ENCODE measurements at places on chromosomes 6 and 20.

GRCh38 chr6:10418862-10419748 lies 4.2 kb upstream of the TFAP2A start:
- no peak for DNase-seq

DNA sequence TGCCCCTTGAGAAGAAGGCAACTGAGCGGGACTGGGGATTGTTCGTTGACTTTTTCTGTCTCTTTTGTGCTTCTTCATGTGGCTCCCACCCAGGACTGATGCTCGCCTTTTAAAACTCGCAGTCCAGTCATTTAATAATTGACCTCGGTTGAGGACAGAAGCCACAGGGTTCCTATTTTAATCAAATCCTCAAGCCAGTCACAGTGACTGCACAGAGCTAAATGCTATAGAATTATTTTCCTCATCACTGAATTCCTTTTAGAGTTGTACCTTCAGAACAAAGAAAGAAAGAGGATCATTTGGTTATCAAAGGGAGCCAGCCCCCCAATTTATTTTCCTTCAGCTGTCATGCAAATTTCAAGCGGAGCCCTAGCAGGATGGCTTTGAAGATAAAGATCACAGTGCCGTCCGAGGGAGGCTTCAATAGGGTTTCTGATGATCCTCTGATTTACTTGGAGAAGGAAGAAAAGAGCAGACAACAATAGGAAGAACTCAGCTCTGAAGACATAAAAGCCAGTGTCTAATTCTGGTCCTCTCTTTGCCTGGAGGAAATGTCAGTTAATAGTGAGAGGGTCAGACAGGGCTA lies 186.6 kb downstream of the DOK5 start:
- DNase-seq: no peak

DNA sequence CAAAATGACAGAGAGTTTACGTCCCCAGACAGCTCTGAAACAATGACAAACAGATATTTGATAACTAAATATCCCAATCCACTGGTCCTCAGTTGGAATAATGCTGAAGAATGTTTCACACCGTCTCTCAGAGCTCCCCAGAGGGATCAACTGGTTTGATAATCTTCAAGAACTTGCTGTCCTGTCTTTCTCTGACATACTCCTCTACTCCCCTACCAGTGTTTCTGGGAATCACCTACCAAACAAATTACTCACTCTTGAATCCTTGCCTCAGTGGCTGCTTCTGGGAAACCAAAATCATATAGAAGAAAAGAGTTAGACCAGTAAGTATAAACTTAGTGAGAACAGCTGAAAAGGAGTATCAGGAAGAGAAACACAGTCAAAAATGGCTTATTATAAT lies 469.7 kb upstream of the JAG1 start:
- DNase-seq: no peak

DNA sequence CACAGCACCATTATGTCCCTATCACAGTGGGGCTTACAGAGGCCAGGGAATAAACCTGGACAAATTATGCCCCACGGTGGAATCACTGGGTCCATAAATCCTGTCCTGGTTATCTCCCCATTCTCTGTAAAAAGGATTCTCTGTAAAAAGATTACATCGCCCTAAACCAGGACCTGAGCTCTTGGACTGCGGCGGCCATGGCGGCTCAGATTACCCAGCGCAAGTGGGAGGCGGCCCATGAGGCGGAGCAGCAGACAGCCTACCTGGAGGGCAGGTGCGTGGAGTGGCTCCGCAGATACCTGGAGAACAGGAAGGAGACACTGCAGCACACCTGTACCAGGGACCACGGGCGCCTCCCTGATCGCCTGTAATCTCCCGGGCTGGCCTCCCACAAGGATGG lies 8.4 kb upstream of the HLA-A start:
- DNase-seq: no peak

DNA sequence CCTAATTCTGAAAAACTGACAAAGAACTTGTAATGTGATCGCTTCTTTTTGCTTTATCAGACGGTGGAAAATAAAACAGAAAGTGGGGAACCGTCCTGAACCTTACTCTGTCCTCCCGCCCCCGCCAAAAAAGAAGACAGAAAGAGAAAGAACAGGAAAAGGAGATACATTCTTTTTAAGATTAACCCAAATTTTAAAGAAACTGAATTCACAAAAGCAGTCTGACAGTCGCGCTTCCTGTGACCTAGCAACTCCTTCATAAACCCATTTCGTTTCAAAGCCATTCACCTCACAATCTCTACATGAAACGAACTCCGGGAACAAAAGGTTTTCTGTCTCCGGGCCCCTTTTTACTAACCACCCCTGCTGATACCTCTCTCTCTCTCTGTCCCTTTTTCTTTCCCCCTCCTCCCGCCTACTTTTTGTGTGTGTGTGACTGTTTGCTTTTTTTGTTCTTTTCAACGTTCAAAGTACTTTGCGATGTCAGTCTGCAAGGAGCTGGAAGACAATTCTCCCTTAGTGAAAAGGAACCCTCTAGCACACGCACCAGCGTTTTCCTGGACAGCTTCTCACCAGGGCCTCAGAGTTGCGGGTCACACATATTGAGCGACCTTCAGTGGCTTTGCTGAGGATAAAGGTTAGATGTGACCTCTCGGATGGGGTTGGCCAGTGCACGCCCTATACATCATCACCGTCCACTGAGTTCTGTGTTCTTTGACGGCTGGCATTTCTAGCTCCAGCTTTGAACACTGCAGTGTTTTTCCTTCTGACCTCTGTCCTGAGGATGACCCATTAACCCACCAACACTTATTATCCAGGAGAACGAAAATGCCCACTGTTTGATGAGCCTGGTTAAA lies 530 bp upstream of the NEDD9 start:
- DNase-seq: no peak

DNA sequence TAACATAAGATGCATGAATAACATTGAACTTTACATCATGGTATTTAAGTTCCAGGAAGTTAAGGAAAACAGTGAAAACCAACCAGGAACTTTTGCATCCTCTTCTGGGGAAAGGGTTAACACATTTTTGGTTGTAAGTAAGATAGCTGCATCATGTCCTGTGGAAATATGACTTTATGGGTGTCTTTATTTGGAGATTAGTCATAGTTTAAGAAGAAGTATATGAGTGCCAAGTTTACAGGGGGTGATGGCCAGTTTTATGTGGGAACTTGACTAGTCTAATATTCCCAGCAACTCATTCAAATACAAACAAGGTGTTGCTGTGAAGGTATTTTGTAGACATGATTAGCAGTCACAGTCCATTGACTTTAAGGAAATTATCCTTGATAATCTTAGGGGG lies 78.0 kb downstream of the PDE10A start:
- no peak for DNase-seq

DNA sequence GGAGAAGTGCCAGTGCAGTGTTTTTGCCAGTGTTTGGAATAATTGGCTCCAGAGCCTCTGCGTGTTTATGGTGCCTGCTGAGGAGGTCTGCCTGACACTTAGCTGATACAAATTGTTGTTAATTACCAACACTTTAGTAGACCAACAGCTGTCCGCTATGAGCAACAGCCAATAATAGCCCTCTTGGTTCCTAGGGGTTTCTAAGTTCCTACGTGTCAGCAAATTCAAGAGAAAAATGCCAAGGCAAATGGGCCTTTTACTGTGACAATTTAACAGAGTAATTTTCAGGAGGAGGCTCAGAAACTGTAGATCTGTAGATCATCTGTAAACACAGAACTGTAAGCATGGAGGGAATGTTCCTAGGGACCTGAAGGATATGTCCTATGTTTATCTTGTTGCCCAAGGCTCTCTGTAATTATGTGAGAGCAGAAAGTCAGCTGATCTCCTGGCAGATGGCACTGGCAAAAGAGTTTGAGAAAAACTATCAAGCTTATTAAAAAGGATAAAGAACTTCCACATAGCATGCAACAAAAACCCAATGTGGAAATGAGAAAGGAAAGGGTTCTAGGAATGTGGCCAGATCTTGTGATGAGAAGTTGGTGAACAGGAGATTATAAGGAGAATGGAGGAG lies 157.7 kb downstream of the GJA1 start:
- no peak for DNase-seq

DNA sequence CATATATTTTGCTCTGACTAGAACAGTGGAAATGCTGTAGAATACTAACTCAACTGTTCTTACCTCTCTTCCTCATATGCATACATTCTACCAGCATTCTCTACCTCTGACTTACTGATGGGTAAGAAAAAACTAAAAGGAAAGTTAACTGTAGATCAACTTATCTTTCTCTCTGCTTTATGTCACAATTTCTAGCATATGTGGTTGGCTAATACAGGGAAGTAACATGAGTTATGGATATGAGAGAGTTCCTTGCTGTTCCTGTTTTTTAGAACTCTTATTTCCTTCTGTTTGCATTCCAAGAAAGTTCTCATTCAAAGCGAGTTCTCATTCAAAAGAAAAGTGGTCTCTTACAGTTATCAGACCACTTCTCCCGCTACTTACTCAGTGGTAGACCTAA lies 226.8 kb upstream of the SGK1 start:
- DNase-seq: no peak

DNA sequence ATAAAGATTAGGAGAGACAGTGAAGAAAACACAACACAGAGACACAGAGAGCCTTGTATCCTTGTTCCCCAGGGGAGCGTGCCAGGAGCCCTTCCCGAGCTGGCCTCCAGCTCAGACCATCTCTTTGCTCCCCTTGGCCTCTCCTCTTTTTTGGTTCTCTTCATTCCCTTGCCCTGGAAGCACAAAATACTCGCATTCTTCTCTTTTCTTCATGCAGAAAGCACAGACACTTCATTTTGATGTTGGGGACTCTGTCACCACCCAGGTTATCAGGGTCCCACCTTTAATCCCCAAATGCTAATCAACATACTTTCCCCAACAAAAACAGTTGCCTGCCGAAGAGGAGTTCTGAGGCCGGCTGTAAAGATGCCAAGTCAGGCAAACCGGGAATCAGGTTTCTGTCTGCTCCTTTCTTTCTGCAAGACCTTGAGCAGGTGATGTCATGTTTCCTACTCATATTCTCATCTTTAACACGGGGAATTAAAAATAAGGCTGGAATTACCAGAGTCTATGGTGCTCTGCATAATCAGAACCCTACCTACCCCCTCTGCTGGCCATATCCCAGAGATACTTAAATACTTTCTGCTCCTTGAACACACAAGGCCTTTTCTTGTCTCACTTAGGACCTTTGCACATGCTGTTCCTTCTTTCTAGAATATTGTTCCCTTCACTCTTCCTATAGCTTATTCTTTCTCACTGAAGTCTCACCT lies 21.7 kb downstream of the TGM6 start:
- DNase-seq: no peak

DNA sequence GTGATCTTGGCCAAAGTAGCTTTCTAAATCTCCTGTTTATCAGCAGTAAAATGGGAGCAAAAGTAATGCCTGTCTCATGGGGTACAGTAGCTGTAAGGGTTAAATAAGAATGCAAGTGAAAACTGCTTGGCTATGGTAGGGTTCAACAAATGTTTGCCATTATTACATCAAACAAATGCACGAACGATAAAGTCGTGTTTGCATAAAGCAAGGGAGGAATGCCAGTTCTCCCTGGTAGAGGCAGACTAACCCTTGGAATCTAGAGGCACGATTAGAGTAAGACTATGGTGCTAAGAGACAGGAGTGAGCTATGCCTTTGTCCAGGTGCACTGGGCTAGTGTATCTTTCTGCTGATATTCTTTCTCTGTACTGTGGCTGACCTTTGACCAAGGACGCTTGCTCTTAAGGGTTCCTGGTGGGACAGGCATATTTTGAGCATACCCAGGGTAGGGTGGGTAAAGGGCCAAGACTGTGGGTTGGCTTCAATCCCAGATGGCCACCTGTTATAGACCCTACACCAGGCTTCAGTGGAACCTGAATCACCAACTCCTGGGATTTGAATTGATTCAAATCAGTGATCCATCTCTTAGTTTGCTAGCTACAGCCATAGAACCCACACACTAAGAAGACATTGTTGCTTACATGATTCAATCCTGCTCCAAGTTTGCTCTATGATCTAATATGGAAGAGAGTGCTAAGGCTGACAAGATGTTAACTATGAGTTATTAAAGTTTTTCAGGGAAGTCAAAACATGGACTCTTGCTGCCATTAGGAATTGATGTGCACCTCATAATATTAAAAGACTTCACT lies 139.9 kb downstream of the CCDC170 start:
- no peak for DNase-seq

- no peak for DNase-seq
Observed at GRCh38 chr6:33772082-33772830, 16.7 kb downstream of the LEMD2 start.

- DNase-seq: no peak
Observed at GRCh38 chr6:48085131-48085741, 25.8 kb downstream of the PTCHD4 start.

DNA sequence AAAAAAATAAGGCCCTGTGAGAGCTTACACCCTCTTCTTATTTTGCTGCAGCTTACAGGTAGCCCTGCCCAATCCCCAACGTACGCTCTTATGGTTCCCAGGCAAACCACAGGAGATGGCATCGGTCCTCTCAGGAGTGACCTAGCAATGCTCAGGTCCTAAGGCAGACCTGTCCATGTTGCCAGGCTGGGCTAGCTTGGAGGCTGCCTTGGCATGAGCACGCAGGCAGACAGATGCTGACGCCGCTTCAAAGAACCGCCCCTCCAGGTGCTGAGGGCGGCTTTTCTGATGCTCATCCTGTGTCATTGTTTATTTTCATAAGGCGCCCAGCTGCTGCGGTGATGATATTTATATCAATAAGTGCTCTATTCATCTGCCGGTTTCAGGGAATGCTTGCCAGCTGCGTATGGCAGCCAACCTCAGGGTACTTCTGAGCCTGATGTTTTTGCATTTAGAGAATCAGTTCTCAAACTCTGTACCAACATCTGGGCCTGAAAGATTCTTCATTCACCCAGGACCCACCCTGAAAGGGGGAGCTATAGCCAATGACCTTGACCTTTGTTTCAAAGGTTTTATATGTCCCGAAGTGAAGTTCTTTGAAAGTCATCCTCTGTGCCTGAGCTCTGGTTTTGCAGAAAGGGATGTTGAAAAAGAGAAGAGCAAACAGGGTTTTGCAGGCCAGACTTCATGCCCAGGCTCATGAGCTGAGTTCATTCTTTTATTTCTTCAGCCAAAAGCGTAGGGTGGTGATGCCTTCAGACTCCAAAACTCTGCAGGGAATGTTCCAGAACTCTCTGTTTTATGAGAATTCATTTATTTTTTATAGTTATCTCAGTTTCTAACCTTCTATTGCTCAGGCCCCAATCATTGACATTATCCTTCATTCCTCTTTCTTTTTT lies 475.6 kb upstream of the CHD6 start:
- no peak for DNase-seq

All from CD4-positive, alpha-beta T cell treated with Interleukin-17A for 4 hours (primary cell).